ENCODE measurements at places on chromosomes 5 and 9.
A peak's percentile ranks its signal among the peaks of the same experiment; 100 is the strongest.

DNA sequence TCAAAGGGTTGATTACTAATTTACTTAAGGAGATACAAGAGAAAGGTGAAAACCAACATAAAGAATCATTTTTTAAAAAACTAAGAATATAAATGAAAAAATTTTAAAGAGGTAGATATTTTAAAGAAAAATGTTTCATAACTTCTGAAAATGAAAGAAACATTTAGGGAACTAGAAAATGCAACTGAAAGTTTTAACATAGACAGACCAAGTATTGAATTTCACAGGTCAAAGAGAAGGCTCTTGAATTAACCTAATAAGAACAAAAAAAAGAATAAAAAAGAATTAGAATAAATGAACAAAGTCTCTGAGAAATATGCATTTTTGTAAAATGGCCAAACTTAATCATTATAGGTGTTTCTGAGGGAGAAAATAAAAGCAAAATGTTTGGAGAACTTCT is 16.1 kb upstream of the FAM174A start:
- DNase-seq: no peak

GRCh38 chr9:127267793-127268525 is 3.4 kb downstream of the GARNL3 start:
- no peak for DNase-seq

- DNase-seq: no peak
These were observed 33.6 kb upstream of the HMGCR start for GRCh38 chr5:75303419-75303818.

DNA sequence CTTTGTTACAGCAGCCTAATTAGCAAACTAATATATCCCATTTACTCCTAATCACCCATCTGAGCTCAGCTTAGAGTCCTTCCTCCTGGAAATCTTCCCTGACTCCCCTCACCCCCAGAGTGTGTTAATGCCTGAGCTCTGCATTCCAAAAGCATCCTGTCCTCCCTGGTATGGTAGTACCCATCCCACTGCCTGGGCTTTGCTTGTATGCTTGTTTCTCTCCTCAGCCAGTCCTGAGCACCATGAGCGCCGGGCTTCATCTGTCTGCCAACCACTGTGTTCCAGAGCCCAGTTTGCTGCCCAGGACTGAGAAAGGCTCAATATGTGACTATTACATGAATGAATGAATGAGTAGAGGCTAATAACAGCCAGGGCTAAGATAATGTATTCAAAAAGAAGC is 272.4 kb downstream of the CDK5RAP2 start:
- DNase-seq: no peak

GRCh38 chr5:131419877-131420276 is 156.0 kb downstream of the CDC42SE2 start:
- DNase-seq: no peak

DNA sequence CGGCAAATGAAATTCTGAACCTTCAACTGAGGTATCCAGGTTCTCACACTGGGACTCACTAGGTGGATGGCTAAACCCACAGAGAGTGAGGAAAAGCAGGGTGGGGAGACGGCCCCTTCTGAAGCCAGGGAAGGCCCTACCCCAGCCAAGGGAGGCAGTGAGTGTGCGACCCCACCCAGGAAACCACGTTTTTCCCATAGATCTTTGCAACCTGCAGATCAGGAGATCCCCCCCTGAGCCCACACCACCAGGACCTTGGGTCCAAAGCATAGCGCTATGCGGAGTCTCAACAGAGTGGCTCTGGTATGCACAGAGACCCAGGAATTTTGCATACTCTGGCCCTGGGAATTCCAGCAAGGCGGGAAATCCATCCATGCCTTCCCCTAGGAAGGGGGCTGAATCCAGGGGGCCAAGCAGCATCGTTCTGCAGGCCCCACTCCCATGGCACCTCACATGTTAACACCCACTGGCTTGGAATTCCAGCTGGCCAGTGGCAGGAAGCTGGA is 19.9 kb downstream of the DTWD2 start:
- no peak for DNase-seq

GRCh38 chr5:43753069-43753468 is 150.1 kb downstream of the NNT start:
- no peak for DNase-seq

DNA sequence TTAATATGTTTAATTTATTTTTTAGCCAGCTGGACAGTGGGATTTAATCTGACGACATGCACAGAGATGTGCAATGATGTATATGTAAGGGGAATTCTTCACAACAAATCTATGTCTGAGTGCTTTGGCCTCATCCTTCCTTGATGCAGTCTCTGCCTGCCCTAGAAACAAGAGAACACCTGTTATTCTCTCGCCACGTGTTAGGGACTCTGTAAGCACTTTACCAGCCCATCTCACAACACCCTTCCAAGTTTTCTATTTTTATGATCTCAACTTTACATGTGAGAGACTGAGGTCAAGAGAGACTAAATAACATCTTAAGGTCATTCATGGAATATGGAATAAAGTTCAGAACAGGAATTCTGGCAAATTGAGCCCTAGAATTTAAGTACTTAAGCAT is 123.0 kb upstream of the GAS1 start:
- DNase-seq: no peak

DNA sequence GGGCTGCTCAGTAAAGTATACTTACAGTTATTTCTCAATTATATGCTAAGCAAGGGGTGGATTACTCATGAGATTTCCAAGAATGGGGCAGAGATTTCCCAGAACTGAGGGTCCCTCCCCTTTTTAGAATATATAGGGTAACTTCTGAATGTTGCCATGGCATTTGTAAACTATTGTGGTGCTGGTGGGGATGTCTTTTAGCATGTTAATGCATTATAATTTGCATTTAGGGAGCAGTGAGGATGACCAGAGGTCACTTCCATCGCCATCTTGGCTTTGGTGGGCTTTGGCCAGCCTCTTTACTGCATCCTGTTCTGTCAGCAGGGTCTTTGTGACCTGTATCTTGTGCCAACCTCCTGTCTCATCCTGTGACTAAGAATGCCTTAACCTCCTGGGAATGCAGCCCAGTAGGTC is 35.5 kb downstream of the TTC1 start:
- no peak for DNase-seq

DNA sequence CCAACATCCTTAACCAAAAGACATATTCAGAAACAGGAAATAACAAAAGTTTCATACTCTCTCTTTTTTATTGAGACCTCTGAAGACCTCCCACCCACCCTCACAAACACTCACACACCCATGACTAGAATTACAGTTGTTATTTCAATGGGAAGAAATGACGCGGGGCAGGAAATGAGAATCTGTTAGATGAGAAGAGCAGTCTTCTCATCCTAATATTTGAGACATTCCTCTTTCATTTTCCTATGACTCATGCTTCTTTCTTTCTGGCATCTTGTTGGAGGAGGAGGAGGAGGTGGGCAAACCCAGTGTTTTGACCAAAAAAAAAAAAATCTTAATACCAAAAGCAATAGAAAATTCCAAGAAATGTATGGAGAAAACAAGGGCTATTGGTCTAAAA is 179.5 kb upstream of the TARS1 start:
- peak; percentile 86 for DNase-seq

- no peak for DNase-seq
These were observed 26.0 kb downstream of the BICD2 start for GRCh38 chr9:92738661-92739081.

- no peak for DNase-seq
These were observed 74.3 kb upstream of the PTGER4 start for GRCh38 chr5:40605295-40605958.

DNA sequence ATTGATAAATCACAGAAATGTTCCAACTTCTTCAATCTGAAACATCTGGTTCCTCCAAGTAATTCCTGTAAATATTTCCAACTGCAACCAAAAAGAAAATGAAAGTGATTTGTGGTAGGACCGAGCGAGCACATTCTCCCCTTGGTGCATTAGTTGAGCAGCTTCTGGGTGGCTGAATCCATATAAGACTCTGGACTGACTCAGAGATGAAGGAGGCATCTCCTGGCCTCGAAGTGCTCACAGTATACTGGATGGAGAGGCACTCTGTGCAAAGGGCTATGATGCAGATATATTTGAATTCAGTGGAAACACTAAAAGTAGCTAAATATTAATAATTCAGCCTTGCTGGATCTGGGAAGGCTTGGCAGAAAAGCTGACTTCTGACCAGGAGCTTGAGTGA is 265.0 kb downstream of the MARCHF11 start:
- DNase-seq: peak; percentile 61

DNA sequence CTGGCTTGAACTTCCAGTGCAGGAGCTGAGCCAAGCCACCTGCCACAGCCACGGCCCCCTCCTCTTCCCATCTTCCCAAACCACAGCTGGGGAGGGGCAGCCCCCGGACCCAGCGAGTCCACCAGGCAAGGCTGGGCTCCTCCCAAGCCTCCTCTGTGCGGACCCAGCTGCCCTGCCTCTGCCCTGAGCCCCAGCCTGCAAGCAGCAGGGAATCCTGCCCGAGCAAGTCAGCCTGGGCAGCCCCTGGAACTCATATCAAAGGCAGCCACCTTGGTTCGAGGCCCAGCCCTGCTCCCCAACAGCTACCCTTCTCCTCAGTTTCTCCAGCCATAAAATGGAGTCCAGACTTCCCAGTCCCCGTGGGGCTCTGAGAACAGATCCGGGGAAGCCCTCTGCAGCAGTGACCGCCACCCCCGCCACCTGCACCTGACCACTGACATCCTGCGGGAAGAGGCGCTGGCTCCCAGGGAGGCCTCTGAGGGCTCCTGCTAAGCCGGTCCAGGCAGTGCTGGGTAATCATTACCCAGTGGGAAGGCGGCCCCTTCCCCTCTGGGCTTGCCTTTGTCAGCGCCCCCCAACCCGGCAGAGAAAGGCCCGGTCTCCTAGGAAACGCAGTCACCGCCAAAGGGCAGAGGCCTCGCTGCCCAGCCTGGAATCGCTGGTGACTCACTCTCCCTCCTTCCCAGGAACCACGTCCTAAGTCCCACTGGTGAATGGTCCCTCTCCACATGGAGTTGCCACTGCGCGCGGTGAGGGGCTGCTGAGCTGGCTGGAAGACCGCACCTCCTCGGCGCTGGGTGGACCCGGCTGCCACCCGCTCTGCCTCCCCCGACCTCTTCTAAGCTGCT is 1.5 kb downstream of the VAV2 start:
- peak; percentile 55 for DNase-seq

GRCh38 chr9:73210886-73211666 is 59.4 kb downstream of the ANXA1 start:
- peak; percentile 14 for DNase-seq

DNA sequence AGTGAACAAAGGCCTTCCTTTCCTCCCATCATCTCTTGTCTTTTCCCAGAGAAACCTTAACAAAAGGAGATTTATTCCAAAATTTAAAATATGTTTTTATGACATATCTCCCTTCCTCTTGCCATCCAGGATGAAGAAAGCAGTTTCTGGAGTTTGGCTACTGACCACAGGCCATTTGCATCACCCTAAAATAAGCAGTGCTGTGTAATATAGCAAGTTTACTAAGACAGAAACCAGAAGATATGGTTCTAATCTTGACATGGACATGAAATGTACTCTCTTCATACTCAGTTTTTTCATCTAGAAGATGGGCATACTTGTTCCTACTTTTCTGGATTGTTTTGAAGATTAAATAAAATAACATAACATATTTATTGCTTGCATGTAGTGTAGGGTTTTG is 50.2 kb upstream of the ZFAND5 start:
- DNase-seq: no peak

GRCh38 chr5:123599171-123599570 is 87.2 kb downstream of the CSNK1G3 start:
- no peak for DNase-seq

DNA sequence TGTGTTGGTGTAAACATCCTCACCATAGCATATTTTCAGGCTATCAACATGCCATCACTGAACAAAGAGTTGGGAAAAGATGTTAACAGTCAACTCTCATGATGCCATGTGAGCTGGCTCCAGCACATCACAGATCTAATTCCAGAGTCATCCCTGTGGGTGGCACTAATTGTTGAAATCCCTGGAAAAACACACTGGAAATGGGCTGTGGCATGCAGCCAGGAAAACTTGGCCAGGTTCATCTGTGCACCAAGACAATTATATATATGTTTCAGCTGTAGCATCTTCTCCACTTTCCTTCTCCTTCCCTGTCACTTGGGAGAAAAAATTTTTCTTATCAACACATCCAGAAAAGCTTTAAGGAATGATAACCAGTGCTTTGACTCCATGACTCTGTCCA is 313.7 kb downstream of the TRIM32 start:
- no peak for DNase-seq

DNA sequence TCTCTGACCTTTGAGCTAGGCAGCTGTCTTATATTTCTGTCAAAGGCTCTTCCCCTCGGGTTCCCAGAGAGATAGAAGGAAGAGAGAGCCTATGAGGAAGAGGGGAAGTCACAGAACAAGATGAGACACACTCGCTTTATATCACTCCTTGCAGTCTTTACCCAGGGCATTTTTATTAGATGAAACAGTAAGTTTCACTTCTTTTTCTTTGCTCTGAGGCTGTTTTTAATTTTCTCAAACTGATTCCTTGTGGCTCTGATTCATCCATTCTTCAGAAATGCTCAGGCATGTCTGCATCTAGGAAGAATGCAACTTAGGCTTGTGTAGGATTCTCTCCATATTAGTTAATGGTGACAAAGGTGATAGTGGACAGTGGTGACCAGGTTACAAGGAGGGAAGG is 132.9 kb upstream of the CHD1 start:
- peak; percentile 86 for DNase-seq

DNA sequence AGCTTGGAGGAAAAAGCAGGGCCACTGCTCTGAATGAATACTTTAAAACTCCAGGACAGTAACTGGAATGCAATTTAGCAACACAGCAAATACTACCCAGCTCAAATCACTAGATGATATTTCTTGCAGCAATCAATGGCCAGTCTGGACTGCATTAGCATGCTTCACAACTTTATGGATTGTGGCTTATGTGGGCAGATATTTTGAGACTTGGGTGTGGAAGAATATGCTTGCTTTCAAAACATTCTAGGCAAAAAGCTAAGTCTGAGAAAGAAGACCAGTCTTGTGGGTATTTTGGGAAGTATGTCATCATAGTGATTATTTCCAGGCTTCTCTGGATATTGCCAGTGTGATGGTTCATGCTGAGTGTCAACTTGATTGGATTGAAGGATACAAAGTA is 3.1 kb downstream of the RANBP3L start:
- DNase-seq: peak; percentile 77

DNA sequence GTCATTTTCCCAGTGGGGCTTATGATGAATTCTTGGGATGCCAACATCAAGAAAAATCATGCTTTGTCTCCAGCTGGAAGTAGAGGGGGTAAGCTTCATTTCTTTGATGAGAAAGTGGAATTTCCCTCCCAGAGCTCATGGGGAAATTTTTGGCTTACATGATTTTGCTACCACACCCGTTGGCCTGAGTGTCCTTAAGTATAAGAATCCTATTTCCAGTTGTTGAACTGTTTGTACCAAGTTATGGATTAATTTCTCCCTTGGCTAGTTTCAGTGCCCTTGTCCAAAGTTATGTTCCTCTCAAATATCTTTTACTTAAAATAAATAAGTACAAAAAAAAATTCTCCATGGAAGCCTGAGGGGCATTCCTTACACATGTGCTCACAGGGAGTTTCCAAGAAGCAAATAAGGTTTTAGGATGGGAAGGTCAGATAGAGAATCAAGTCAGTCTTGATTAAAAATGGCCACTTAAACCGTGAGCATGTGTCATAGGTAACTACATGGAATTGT is 82.3 kb downstream of the PTCD2 start:
- no peak for DNase-seq

GRCh38 chr9:123843703-123844102 is 86.2 kb downstream of the DENND1A start:
- DNase-seq: no peak

- no peak for DNase-seq
These were observed 125.6 kb upstream of the SLCO6A1 start for GRCh38 chr5:102624405-102624804.

- DNase-seq: no peak
These were observed 184.5 kb downstream of the CRB2 start for GRCh38 chr9:123540457-123540856.

Data from fibroblast of skin of abdomen (primary cell).